ENCODE measurements at places on chromosomes 11 and 22. TPM values are rescaled to one million over a fixed set of nuclear protein-coding genes. Genes with fewer than 3 reads are reported as not detected.

- peak; percentile 43 for DNase-seq
These were observed 8.0 kb upstream of the PKNOX2 start for GRCh38 chr11:125156346-125157117.

DNA sequence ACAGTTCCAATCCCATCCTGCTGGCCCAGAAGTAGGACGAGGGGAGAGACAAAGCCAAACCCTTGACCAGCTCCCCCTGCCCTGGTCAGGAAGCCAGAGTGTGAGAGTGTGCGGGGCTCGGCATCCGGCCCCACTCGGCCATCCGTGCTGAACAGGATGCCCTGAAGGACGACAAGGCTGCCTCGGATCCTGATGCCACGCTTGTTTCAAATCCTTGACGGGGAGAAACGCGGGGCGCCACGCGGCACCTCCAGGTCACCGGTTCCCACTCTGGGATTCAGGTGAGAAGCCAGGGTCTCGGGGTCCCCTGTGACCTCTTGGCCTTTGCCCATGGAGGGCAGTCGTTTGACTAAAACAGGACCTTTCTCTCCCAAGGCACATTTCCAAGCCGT is 167.8 kb downstream of the BRD1 start:
- no peak for DNase-seq

GRCh38 chr22:17205432-17205831 is 13.8 kb downstream of the ADA2 start:
- DNase-seq, result no peak

DNA sequence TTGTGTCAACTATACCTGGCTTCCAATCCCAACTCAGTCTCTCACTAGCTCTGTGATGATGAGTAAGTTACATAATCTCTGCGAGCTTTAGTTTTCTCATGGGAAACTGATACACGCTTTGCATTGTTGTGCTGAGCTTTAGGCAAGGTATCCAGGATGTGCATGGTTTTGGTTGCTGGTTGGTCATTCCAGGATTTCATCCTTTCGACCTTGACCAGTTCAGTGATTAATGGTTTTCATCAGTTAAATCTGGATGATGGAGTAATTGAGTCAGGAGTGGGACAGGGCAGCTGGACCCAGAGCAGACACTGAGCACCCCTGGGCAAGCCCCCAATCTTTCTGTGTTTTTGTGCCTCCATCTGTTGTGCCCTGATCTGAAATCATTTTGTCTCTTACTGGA is 417.3 kb upstream of the CADM1 start:
- no peak for DNase-seq

- DNase-seq, result no peak
These were observed 531.1 kb downstream of the BRD1 start for GRCh38 chr22:49296561-49296960.

DNA sequence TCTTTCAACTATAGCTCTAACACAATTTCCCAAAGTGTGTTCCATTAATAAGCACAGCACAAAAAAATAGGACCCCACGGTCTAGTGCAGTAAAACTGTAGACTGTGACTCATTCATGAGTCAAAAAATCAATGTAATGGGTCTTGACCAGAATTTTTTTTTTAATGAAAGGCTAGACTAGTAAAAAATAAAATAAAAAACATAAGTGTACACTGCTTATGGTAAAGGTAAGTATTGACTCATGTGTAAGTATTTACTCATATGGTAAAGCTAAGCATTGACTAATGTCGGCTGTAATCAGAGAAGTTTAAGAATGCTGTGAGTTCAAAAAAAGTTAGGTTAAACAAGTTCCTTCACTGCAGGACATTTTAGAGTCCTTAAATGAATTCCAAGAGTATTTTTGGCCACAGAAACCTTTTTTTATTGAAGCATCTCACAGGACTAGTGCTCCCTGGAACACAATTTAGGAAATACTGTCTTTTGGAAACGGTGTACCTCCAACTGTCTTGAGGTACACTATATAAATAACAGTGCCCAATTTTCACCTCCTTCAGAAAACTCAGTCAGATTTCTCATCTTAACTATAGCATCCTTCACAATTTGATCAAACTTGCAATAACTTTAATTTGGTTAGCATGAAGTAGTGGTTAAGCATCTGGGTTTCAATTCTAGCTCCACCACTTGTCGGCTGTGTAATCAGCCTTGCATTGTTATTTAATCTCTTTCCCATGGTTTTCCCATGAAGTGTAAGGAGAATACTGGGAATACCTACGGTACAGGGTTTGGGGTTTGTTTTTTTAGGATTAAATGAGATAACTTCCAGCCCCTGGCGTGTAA is 2.1 kb downstream of the CCDC73 start:
- DNase-seq, result no peak

ROBO4 gene
- total RNA-seq, result 3.3 TPM

RFPL2 gene
- total RNA-seq, result not detected
